NCI-H526 (cell line): ENCODE measurements at places on chromosomes 1 and 21.

DNA sequence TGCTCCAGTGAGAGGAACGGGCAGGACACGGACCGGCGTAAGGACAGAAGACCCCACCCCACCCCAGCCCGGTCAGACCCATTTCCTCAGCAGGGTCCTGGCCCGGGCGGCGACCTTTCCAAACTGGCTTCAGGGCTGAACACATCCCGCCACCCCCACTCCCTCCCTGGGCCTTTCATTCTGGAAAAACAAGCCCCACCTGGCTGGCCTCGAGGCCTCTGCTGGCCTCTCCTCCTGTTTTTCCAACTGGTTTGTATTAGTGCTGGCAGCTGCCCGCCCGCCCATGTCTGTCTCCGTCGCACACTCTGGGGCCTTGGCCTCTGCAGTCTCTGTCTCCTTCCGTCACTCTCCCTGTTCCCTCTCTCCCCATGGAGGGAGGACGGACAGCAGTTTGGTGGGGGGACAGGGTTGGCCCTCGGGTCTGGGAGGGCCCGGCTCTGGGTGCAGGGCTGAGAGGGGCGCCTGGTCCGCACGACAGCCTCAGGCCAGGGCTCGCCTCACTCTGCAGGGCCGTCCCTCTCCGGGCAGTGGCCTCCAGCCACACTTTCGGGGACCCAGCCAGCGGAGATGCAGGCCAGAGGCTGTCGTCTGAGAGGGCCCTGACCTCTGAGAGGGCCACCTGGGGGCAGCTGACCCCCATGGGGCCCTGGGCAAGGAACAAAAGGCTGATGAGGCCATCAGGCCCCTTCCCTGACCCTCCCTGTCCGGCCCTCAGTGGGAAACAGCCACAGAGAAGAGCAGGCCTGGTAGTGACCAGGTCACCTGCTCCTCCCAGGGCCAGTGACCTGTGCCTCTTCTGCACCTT lies 1.5 kb upstream of the MXRA8 start:
- no peak for DNase-seq

GRCh38 chr1:212125654-212126053 lies 90.1 kb downstream of the DTL start:
- DNase-seq: no peak

DNA sequence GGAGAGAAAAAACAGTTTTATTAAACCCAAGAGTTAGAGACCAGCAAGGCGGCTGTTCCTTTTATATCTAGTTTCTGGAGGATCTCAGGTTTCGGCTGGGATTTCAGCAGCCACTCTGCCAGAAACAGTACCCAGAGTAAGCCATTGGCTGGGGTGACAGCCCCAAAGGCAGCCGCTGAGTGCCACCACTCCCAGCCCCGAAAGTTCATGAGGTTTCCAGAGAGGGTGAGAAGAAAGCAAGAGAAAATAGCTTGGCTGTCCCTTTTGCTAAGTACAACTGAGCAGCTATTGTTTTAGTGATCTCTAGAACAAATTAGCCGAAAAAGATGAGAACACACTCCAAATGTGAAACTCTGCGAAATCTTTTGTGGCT lies 1.2 kb downstream of the SH3BGR start:
- DNase-seq: no peak

GRCh38 chr1:66532214-66532613 lies 1.7 kb upstream of the SGIP1 start:
- no peak for DNase-seq

DNA sequence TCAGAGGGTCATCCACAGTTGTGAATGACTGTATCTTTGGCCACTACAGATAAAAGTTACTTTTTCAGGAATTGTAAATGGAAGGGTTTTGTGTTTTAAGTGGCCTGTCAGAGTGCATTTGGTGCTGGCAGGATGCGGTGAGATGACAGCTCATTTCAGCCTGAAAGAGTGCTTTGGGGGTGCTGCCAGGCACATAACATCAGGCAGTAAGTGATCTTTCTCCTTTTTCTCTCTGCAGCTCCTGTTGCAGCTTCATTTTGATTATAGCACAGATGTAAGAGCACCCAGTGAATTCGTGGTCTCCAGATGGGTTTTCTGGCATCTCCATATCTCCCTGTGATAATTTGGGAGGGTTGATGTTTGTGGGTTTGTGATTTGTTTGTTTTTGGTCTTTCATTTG lies 14.8 kb upstream of the FAM163A start:
- no peak for DNase-seq

GRCh38 chr1:238468068-238468467 lies 577.3 kb upstream of the ZP4 start:
- no peak for DNase-seq

DNA sequence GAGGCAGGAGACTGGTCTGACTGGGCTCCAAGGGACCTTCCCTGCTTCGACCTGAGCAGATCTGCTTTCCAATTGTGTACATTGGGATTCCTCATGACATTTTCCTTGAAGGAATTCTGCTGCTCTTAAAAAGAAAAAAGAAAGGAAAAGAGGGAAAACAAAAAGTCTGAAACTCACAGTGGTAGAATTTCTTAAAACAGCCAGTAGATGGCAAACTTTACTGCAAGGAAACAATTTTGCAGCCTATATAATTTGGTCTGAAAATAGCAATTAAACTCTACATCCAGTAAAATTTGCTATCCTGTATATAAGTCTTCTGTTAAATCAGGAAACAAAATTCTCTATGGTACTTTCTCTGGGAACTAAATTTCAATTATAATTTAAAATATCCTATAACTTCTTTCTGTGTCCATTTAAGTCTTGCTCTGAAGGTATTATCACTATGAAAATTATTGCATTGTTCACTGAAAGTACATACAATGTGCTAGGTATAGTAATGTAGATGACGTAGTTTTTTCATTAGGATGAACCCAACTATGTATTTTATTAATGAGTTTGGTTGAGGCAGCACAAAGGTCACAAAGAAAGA lies 59.8 kb downstream of the CRB1 start:
- no peak for DNase-seq

DNA sequence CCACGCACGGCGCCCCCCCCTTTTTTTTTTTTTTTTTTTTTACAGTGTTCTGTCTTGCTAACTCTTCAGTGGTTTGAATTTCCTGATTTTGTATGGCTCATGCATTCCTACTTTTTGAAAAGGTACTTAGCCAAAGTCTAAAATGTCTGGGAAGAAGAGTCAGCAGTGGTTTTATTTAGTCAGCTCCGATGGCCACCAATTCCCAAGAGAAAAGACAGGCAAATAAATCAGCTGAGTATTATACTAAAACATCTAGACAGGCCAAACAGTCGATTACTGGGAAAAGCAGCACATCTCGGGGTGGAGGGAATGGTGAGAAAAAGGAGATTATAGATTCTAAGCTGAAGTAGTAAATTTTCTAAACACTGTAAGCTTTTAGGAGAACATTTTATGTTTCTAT lies 192.5 kb upstream of the ZRANB2 start:
- peak; percentile 36 for DNase-seq

- DNase-seq: peak; percentile 82
Observed at GRCh38 chr21:36028127-36029069, 31.9 kb downstream of the SETD4 start.

DNA sequence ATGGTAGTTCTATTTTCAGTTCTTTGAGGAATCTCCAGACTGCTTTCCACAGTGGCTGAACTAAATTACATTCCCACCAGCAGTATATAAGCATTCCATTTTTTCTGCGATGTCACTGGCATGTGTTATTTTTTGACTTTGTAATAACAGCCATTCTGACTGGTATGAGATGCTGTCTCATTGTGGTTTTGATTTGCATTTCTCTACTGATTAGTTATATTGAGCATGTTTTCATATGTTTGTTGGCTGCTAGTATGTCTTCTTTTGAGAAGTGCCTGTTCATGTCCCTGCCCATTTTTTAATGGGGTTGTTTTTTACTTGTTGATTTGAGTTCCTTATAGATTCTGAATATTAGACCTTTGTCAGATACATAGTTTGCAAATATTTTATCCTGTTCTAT lies 87.9 kb downstream of the RPS6KC1 start:
- DNase-seq: no peak

GRCh38 chr1:223426936-223427335 lies 33.7 kb downstream of the CCDC185 start:
- DNase-seq: no peak

GRCh38 chr1:10909697-10910680 lies 102.5 kb upstream of the TARDBP start:
- DNase-seq: peak; percentile 64

DNA sequence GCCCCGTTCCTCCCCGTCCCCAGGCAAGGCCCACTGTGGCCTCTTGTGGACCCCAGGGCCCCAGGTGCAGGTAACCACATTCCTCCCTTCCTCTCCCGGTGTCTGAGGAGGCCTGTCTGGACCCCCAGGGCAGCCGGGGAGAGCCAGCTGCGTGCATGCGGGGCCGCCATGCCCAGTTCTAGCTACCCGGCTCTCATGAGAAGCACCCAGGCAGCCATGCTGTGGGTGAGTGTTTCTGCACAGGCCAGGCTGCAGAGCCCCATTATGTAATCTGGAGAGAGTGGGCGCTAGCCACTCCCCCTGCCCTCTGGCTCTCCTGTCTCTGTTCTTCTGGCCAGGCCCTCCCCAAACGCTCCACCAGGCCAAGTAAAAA lies 18.4 kb upstream of the PLEKHG5 start:
- DNase-seq: no peak

DNA sequence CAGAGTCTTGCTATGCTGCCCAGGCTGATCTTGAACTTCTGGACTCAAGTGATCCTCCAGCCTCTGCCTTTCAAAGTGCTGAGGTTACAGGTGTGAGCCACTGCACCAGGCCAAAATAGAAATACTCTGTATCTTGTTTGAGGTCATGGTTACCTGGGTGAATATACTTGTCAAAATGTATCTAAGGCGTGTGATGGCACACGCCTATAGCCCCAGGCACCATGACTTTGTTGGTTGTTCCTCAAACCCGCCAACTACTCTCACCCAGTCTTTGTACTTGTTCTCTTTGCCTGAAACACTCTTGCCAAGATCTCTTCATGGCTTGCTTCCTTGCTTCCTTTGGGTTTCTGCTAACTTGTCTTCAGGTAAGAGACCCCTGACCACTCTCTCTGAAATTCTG lies 38.0 kb upstream of the RGS5 start:
- DNase-seq: no peak

- no peak for DNase-seq
Observed at GRCh38 chr1:42114229-42114628, 39.0 kb upstream of the GUCA2B start.

DNA sequence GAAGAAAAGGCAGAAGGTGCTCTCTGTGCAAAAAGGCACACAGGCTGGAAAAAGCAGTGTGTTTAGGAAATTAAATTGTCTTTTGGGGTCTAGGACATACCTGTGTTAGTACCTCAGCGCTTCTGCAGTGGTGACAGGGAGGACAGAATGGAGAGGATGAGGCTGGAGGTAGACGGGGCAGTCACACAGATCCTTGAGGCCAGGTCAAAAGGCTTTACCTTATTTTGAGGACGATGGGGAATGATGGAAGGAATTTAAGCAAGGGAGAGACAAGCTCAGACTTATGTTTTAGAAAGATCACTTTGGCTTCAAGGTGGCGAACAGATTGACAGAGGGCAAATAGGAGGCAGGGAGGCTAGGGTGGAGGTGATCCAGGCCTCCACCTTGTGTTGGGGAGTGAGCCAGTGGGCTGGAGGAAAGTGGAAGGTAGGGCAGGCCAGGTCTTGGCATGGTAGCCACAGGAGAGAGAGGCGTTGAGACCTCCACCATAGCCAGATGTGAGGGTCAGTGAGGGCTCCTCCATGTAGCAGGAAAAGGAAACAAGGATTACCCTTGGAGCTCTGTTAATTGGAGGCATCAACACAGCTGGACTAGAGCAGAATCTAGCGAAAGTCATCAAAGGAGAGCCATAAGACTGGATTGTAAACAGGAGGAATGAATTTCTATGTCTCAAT lies 4.2 kb downstream of the CYP4B1 start:
- DNase-seq: no peak

DNA sequence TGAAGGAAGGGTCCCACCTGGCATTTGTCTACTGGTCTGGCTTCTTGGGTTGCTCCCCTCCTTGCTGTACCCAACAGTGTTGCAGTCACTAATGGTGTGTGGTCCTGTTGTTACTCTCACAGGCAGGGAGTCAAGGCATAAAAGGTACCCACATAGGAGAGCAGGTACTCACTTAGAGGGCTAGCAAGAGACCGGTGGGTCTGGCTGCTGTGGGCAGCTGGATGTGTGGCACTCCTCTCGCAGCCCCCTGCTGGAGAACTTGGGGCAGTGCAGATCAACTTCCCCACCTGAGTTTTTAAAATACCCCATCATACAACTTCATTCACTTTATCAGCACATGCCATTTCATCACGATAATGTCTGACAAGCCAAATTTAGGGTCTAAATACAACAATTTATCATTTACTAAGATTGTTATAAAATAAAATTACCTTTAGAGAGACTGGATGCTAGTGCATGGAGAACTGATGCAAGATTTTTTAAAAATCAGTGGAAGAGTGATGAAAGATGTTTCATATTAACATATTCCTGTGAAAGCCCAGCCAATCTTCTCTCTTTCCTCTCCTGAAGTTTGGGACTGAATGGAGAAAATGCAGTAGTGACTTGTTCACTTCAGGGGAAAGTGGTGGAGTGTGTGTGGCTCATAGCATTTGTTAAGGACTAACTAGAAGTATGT lies 42.8 kb downstream of the ACP6 start:
- peak; percentile 86 for DNase-seq

DNA sequence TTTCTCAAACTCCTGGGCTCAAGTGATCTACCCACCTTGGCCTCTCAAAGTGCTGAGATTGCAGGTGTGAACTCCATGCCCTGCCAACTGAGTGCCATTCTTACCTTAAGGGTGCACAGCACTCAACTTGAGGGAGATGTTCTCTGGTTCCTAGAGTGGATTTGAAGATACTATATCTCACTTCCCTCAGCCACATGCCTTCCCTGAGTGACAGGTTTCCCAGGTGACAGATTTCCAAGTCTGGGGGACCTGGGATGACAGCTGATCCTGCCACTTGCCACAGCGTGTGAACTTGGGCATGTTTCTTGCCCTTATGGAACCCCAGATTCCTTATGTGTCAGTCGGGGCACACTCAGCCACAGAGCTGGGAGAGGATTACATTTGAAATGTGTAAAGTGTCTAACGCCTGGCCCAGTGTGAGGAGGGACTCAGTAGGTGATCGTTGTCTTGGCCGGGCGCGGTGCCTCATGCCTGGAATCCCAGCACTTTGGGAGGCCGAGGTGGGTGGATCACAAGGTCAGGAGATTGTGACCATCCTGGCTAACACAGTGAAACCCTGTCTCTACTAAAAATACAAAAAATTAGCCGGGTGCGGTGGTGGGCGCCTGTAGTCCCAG lies 29.6 kb upstream of the BTG2 start:
- no peak for DNase-seq

DNA sequence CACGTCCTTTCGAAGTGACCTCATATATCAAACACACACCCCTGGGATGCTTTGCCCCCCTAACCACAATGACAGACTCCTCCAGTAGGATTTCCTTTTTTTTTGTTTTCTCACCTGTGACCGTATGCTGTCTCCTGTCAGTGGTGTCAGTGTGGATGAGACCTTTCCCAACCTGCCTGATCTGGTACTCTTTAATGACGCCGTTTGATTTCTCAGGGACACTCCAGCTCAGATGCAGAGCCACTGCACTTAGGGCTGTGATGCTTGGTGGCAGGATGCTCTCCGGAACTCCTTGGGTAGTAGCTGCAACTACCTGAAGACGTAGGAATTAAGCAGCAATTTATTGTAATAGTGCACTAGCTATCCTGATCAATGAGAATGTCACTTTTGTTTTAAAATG lies 212.6 kb downstream of the KCTD3 start:
- no peak for DNase-seq

- DNase-seq: peak; percentile 6
Observed at GRCh38 chr1:35835398-35835797, 27.6 kb downstream of the AGO4 start.
